ENCODE measurements at places on chromosomes 6 and 20.
A peak's percentile ranks its signal among the peaks of the same experiment; 100 is the strongest.

DNA sequence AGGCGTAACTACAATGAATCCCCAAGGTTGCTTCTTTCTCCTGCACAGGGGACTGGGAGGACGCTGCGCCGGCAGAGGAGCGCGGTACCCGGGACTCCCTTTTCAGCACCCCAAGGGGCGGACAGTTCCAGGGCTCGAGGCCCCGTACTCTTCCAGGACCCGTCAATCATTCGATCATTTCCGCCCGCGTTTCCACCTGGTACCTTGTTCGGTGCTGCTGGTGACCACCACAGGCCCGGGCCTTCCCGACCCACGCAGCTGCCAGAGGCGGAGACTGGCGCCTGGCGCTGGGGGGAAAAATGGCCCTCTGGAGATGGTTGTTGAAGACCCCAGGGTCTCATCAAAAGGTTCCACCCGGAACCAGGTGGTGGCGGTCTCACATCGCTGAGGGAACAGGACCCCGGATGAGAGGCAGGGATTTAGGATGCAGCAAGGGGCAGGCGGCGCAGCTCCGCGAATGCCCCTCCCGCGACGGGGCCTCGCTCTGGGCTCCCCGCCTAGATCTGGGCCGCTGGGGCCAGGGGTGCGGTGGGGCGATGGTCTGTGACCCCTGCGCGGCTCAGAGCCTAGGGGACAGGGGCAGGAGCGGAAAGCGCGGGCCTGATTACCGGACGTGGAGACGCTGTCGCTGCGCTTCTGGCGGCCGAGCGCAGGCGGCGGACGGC lies 744 bp downstream of the VSX1 start:
- peak; percentile 71 for DNase-seq

DNA sequence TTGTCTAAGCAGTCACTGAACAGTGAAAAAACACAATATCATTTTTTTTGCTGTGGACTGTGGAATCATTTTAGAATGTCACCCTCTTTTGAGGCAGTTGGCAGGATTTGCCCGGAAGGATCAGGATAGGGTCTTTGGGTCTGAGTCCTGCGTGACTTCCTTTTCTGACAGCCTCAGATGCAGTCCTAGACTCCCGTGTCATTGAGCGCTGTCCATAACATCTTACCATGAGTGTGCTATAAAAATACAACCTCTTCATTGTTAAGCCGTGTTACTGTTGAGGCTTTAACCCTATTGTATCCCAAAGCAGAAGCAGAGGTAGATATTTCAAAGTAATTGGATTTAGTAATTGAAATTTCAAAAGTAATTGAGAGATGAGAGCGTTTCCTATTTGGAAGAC lies 30.6 kb downstream of the ARID1B start:
- no peak for DNase-seq

- no peak for DNase-seq
Observed at GRCh38 chr6:151434369-151434768, 17.6 kb downstream of the RMND1 start.

- DNase-seq: no peak
Observed at GRCh38 chr20:11366660-11367059, 551.0 kb upstream of the BTBD3 start.

DNA sequence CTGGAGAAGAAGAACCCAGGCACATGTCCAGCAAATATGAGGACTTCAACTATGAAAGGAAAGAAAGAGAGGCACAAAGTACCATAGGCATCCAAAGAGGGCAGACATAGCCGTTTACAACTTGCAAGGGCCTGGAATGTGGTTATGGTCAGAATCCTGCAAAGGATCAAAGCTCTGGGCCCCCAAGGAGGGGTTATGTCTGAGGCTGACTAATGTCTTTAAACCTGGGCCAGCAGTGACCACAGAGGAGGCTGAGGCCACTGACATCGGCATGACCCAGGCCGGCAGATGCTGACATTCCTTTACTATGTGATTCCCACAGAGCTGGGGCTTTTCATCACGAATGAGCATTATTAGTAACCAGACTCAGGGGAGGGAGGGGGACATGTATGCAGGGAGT lies 861.1 kb downstream of the DHX35 start:
- no peak for DNase-seq

- no peak for DNase-seq
Observed at GRCh38 chr6:73017476-73017875, 207.8 kb downstream of the KHDC1L start.

GRCh38 chr20:32612351-32613191 lies 27.4 kb upstream of the NOL4L start:
- no peak for DNase-seq

DNA sequence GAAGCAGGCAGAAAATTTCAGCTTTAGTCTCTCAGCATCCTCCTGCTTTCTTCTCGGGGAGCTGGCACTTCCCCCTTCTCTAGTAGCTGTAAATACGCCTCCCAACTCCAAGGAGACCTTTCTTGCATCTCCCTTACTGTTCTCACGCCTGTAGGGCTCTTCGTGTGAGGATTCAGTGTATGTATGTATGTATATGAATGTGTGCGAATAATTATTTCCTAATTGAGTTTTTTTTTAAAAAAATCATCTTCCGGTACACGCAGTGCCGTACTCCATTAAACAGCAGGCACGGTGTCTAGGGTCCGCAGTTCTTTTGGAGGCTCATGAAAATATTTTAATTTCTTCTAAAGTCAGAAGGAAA lies 85.4 kb downstream of the HFE start:
- peak; percentile 69 for DNase-seq

DNA sequence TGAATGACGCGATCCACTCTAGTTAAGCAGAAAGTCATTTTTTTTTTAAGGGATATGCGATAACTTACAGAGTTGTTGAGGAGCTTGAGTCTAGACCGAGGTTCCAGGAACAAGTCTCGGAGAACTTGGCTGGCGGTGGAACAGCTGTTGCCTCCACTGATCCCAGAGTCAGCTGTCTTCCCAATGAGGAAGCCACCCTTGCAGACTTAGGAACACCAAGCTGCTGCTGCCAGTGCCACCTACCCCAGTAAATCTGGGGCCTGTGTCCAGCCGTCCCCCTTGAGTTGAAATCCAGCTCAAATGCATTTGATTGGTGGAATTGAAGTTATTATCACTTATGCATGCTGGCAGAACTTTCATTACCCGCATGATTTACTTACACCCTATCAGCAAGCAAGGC lies 6.7 kb downstream of the PFDN4 start:
- no peak for DNase-seq

GRCh38 chr20:39083761-39084160 lies 121.6 kb downstream of the DHX35 start:
- DNase-seq: no peak

GRCh38 chr6:165799391-165800153 lies 136.5 kb upstream of the PDE10A start:
- DNase-seq: no peak

- no peak for DNase-seq
Observed at GRCh38 chr6:101465863-101466262, 72.4 kb downstream of the GRIK2 start.

DNA sequence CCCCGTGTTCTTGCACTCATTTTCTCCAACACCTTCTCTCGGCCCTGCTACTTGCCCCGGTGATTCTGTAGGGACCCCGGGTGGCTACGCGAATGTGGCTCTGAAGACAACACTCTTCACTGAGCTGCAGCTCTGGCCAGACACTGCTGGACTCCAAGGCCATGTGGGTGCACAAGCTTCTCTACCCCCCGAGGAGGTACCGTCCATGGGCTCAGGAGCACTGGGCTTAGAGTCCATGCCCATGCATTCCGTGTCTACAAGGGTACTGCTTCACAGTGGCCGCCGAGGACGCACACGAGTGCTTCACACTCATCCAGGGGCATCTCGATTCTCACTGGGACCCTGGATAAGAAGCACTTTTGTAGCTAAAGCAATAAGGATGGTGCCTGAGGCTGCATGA lies 59.5 kb downstream of the SMOC2 start:
- DNase-seq: no peak

DNA sequence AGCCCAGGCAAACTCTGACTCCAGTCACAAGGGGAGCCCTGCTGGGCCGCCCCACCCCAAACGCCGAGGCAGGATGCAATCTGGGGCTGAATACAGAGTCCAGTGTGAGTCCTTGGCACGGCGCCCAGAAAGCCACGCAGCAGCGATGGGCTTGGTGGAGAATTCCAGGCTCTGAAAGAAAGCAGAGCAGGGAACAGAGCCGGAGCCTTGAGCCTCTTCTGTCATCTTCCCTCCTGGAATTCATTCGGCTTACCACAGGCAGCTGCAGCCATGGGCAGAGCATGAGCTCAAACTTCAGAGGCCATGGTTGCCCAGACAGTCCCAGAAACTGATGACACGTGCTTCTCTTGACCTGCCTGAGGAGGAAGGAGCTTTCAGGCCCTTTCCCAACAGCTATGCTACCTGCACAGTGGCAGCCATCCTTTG lies 441.1 kb upstream of the JARID2 start:
- DNase-seq: no peak

- no peak for DNase-seq
Observed at GRCh38 chr20:44616604-44616964, 34.2 kb downstream of the PKIG start.

- DNase-seq: no peak
Observed at GRCh38 chr6:113558966-113559365, 298.2 kb upstream of the MARCKS start.

- no peak for DNase-seq
Observed at GRCh38 chr6:139175389-139175948, 40.6 kb downstream of the HECA start.

DNA sequence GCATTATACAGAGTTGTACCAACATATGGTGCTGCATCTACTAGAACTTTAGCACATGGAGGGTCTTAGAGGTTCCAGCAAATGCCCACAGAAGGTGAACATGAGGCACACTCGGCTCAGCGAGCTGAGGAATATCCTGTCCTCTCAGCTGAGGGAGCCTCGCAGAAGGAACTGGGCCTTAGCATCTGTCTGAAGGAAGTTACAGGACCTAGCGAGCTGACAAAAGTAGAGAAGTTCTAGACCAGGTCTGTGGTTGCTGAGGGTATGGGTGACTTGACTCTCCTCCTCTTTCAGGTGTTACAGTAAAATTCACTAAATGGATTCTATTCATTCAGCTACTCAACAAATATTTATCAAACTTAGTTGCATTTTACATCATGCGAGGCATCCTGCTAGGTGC lies 157.2 kb downstream of the ZDHHC14 start:
- no peak for DNase-seq

DNA sequence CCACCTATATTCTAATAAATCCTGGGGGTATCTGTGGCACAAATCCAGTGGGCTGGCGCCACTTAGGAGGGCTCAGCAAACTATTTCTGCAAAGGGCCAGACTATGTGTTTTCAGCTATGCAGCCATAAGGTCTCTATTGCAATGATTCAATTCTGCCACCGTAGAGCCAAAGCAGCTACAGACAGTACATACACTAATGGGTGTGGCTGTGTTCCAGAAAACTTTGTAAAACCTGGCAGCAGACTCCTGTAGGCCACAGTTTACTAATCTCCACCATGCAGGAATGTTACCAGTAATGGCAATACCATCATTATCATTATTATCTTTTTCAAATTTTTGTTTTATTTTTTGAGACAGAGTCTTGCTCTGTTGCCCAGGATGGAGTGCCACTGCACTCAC lies 65.7 kb downstream of the SULF2 start:
- DNase-seq: no peak

DNA sequence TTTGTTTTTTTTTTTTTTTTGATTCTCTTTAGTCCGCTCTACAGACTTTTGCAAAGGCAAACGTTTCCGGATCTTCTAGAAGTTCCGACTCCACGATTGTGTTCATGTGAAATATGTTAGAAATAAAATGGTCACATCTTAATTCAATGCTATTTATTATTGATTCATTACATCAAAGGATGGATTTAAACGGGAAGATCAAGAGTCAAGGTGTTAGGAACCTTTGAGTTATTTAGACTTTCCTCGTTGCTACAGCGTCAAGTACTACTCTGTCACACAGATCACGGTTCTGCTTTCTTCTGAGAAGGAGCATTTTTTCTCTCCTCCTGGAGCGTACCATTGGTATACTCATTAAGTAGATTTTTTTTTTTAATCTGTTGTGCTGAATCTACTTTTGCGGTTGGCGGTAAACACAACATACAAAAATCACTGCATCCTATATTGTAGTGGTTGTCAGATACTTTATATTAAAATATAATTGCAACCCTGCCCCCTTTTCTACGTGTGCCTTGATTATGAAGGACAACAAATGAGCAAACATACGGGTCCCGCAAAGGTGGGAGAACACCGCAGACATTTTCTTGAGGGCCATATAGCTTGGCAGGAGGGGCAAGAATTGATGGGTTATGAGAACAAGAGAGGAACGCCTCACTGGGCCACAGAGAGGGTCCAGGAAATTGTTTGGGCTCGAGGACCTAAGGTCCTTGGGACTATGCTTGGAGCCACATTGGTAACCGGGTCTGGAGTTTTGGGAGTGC lies 17.5 kb downstream of the HMGN4 start:
- DNase-seq: no peak

GRCh38 chr6:137099689-137100403 lies 55.1 kb upstream of the IL20RA start:
- no peak for DNase-seq

DNA sequence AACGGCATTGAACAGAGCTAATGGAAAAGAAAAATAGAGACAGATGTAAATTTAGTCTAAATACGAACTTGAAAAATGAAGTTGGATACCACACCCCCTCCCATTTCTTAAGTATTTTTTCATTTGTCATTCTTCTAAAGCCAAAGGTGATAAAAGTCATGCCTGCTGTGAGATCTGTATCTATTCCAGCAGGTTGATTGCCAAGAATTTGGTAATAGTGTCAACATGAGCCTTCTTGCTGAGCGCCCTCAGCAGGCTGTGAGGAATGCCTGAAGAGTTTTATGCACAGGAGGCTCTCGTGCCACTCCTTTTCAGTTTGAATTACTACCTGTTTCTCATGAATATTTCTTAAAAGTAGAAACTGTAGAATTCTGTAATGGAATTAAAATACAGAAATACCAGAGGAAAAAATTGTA lies 165.4 kb downstream of the QKI start:
- DNase-seq: no peak

DNA sequence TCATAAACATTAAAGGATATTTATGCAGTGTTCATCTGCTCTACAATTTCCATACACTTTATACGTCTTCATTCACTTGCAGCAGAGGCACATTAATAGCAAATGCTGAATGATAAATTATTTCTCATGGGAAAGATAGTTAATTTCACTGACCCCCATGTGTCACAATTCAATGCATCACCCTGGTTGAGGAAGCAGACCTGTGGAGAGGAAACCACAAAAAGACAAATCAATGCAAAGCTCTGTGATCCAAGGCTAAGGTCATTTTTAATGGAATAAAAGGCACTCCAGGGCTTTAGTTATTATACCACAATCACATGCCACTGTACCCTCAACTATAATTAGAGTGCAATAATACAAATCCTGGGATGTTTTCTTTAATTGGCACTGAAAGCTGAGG lies 40.3 kb upstream of the TENT5A start:
- DNase-seq: no peak

DNA sequence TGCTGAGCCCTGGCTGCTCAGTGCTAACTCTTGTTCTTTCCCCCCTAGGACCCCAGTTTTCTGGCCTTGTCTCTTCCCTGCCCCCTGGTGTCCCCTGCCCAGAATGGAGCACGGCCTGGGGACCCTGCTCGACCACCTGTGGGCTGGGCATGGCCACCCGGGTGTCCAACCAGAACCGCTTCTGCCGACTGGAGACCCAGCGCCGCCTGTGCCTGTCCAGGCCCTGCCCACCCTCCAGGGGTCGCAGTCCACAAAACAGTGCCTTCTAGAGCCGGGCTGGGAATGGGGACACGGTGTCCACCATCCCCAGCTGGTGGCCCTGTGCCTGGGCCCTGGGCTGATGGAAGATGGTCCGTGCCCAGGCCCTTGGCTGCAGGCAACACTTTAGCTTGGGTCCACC lies 11.9 kb downstream of the CCN5 start:
- DNase-seq: no peak

All from activated effector memory CD4-positive, alpha-beta T cell treated with anti-CD3 and anti-CD28 coated beads, Interleukin-2, amount 50 U/mL, for 16 hours (primary cell).